ENCODE measurements at places on chromosomes 2 and 18. TPM values are rescaled to one million over a fixed set of nuclear protein-coding genes. Genes with fewer than 3 reads are reported as not detected.

- DNase-seq, result peak; percentile 79
Measured at GRCh38 chr18:9017167-9017904, 85.2 kb upstream of the NDUFV2 start.

DNA sequence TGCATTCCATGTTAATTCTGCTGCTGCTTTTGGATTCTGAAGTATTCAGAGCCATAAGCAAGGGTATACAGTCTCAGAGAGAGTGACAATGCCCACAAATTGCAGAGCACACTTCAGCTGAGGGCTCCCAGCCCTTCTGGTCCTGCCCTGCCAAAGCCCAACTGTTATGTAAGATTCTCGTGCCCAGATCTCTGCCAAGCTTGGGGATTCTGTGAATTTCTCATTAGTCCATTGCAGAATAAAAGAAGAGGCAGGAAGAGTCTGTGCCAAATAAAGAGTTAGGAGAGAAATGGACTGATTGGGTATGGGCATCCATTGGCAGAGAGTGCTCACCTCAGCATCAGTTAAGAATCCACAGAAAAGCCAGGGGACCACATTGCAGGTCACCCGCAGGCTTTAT, 112.0 kb upstream of the PNPT1 start:
- DNase-seq, result no peak

DNA sequence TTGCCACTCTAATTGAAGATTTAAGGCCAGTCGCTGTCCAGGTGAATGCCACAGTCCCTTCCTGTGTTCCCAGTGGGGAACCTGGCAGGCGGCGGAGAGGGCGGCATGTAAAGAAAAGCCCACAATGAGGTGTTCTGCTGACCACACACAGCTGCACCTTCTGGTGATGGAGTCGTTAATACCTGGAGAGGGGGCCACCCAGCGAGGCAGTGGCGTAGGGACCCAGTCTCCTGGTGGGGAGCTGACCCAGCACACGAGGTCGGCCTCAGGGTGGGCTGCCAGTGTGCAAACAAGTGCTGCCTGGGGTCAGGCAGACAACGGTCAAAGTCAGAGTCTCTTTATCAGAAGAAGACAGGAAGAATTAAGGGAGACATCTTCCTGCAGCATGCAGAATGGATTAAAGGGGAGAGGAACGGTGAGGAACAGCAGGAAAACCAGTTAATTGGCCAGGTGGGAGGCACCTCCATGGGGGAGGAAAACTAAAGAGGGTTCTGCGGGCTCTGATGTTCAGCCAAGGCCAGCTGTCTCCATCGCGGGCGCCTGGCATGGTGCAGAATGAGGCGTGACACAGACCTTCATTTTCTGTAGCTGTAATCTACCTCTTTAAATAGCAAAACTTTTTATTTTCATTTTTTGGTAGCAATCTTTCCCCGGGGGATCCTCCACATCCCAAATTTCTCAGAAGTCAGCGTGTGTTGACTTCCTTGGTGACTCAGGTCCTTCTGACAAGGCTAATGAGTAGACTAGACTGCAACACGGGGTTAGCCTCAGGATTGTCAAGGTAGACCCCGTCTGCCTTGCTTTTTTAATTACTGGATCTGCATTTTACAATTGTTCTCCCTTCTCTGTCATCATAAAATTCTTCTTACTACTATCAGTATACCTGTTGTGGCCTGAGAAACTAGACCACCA, 78.3 kb downstream of the SMAD7 start:
- DNase-seq, result no peak

DNA sequence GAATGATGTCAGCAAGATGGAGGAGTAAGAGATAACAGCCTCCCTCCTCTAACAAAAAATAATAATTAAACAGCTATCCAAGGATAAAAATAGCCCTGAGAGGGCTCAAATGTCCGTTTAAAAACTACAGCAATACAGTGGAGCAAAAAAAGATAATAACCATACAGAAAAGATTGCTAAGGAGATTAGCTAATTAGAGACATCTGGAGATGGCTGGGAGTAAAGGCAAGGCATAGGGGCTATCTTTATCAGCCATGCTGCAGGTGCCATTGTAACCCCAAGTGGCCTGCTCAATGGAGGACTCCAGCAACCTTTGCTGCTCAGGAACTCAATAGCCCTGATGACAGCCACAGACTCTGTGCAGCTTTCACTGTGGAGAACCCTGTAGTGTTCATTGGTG, 42.7 kb downstream of the MDH1 start:
- DNase-seq, result no peak

The ITM2C gene
- 32.0 TPM for total RNA-seq

DNA sequence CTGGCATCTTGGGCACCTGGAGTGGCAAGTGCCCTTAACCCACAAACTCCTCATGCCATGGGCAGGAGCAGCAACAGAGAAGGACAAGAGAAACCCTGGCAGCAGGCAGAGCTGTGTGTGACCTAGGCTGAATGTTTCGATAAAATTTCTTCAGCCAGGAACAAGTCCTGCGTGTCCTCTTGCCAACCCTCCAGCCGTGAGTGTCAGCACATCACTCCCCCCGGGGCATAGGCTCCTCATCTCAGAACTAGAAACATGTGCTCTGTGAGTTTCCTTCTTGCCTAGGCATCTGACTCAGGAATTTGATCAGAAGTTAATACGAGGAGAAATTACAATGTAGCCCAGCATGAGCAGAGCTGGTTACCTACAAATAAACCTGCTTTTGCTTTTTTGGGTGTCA, 2.2 kb downstream of the ABCG8 start:
- no peak for DNase-seq

The LYG1 gene
- total RNA-seq, result 1.4 TPM

The RIOK3 gene
- total RNA-seq, result 63.0 TPM

DNA sequence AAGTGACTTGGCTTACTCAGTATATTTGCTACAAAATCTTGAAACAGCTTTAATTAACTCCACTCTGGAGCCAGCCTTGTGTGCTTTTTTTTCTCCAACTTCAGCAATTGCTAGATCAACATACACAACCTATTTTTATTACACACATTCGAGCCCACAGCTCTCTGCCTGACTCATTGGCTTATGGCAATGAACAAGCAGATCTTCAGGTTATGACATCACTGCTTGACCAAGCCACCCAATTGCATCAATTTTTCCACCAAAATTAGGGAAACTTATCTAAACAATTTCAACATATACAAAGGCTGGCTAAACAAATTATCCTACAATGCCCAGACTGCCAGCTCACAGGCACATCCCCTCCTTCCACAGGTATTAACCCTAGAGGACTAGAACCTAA, 39.6 kb upstream of the PDK1 start:
- DNase-seq, result no peak

The CCDC141 gene
- 22.5 TPM for total RNA-seq

The KLHL14 gene
- 0.20 TPM for total RNA-seq
